ENCODE measurements at places on chromosomes 13 and 19. TPM values are rescaled to one million over a fixed set of nuclear protein-coding genes. Genes with fewer than 3 reads are reported as not detected.

DNA sequence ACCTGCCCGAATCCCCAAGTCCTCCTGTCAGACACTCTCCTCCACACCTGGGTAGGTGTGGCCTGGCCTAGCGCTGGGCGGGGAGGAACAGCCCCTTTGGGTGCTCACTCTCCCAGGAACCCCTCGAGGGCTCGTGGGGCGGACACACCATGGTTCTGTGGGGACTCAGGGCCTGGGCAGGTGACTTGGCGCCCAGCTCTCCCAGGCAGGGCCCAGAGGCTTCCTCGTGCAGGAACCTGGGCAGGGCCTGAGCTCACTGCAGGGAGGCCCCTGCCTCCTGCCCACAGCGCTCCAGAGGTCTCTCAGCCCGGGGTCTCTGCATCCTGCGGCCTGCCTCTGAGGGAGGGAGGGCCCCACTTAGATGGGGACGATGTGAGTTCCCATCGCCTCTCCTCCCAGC is 11.9 kb downstream of the LSM4 start:
- DNase-seq: no peak

DNA sequence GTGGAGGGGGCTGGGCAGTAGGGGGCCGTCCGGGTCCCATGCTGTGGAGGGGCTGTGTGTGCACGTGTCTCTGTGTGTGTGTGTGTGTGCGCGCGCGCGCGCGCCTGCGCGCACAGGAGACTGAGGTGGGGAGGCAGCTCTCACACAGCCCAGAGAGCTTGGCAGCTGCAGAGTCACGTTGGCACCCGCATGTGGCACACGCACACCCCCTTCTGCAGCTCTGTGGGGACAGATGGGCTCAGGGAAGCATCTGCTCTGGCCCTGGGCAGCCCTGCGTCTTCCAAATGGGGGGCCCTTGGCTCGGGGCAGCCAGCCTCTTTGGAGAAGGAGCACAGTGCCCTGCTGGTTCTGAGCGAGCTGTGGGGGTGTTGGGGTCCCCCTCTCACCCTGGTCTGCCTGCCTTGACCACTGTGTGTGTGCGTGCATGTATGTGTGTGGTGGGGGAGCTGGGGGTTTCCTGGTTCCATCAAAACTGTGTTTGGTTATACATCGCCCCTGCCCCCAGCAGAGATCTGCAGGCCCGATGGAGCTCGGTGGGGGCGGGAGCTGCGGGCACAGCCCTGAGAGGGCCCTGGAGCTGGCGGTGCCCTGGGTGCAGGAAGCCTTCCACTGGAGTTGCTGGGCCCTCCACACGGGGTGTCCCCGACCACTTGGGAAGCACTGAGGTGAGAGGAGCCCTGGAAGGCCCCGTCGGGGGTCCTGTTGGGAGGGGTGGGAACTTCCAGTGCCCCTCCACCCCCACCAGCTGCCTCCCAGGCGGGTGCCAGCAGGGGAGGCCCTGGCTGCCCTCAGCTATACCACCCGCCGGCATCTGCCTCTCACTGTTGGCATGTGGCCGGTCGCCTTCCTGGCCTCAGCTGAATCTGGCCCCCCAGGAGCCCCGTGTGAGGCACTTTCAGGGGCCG is 67.1 kb downstream of the KDM4B start:
- no peak for DNase-seq

- DNase-seq: no peak
Observed at GRCh38 chr13:66375756-66376155, 854.4 kb downstream of the PCDH9 start.

DNA sequence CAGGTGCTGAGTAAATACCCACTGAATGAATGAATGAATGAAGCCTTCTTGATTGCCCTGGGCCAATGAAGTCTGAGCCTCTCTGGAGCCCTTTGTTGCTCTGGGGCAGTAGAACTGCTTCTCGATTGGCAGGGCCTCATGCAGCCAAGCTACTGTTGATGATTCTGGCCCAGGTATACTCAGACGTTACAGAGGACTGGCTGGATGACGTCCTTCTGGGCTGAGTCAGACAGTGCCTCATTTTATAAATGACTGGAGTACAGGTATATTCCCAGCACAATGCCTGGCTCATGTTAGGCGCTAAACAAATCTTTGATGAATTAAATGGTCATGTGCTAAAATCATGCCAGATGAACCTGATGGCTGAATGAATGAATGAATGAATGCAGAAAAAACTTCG is 243.8 kb upstream of the MAB21L1 start:
- no peak for DNase-seq

- no peak for DNase-seq
Observed at GRCh38 chr13:40983725-40984667, 35.1 kb downstream of the ELF1 start.

DNA sequence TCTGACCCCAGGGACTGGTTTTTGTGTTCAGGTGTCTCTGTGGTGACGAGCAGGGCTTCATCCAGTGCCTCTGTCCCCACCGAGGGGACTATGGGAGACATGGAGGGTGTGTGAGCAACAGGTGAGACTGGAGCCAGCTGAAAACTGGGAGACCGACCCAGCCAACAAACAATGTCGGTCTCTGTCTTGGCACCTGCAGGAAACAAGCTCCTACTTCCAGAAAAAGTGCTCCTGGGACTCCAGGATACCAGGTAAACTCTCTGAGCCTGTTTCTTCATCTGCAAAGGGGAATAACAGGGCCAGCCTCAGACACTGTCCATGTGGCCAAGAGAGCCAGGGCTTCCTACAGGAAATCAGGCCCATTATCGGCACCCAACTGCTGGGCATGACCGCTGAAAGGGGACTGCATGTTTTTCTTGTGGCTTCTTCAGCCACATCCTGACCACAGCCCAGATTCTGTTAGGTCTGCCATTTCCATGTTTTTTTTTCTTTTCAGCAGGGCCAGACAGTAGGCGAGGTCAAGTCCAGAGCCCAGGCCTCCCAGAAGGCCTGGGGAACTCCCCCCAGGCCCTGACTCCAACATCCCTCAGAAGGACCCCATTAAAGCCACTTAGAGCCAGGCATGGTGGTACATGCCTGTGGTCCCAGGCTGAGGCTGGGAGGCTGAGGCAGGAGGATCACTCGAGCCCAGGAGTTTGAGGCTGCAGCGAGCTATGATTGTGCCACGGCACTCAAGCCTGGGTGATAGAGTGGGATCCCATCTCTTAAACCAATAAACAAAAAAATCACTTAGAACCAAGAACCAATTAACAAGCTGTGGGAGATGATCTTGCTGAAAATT is 836 bp upstream of the BST2 start:
- no peak for DNase-seq

DNA sequence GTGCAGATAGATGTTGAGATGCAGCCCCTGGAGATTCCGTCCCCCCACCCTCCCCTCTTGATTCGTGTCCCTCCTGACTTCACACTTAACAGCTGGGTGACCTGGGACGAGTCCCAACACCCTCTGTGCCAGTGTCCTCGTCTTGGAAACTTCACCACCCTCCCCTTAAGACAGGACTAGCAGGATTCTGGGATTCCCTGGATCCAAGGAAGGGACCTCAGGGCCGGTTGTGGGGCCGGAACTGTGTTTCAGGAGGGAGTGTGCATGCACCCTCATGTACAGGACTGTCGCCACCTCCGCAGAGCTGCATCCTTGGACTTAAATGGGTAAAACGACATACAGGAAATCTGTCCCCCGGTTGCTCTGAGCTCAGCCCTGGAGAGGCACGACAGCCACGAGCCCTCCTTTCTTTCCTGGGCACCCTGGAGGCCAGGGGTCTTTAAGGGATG is 990 bp downstream of the MYO9B start:
- no peak for DNase-seq

GRCh38 chr19:14616407-14616806 is 33.5 kb downstream of the CLEC17A start:
- no peak for DNase-seq

GRCh38 chr19:35320065-35320713 is 8.8 kb upstream of the CD22 start:
- no peak for DNase-seq

- peak; percentile 33 for DNase-seq
Observed at GRCh38 chr19:48900477-48901406, 630 bp downstream of the NUCB1 start.

DNA sequence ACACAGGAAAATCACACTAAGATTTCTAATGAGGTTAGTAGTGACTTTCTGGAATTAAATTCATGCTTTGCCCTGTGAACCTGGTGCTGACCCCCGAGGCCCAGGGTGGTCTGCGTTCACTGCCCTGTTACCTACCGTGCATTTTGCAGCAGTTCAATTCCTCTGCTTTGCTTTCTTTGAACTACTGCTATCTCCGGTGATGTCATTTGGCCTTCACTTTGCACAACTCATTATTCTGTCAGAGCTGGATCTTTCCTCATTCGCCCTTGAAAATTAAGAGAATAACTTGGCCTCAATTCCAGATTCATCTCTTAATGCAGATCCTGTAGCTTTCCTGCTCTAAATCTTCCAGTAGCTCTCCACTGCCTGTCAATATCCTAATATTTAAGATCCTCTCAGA is 8.8 kb upstream of the LRRC63 start:
- no peak for DNase-seq

- no peak for DNase-seq
Observed at GRCh38 chr19:54207983-54208783, 7.5 kb downstream of the RPS9 start.

DNA sequence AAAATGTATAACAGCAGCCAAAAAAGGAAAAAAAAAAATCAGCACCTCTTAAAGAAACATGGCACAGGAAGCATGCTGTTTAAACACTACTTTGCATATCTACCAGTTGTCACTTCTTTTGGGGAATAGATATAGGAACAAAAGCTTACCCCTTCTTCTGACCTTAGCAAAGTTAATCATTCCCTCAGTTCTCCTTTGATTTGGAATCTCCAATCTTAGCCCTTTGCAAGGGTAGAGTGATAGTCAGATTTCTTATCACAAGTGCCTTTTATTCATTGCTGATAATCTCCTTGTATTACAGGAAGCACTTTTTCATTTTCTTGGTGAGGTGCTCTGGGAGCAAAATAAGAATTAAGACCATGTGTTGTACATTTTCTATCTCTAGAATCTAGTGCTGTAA is 1327.6 kb downstream of the OLFM4 start:
- no peak for DNase-seq

- DNase-seq: no peak
Observed at GRCh38 chr19:34082289-34083077, 89.8 kb upstream of the LSM14A start.

- no peak for DNase-seq
Observed at GRCh38 chr19:16349551-16350152, 25.0 kb downstream of the KLF2 start.

DNA sequence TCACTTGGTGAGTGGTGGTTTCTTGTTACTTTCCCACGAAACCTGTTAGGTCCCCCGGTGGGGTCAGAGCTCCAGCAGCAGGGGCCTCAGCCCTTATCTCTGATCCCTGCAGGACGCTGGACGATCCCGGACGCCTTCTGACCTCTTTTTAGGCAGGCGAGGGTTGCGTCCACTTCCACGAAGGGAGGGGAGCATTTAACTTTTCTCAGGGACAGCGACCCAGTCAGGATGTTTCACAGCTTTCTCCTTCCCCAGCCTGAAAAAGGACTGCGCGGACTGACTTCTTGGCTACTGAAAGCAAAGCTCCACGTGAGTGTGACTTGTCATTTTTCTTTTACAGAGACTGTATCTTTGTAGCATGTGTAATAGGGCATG is 692 bp downstream of the ZNF234 start:
- DNase-seq: no peak

DNA sequence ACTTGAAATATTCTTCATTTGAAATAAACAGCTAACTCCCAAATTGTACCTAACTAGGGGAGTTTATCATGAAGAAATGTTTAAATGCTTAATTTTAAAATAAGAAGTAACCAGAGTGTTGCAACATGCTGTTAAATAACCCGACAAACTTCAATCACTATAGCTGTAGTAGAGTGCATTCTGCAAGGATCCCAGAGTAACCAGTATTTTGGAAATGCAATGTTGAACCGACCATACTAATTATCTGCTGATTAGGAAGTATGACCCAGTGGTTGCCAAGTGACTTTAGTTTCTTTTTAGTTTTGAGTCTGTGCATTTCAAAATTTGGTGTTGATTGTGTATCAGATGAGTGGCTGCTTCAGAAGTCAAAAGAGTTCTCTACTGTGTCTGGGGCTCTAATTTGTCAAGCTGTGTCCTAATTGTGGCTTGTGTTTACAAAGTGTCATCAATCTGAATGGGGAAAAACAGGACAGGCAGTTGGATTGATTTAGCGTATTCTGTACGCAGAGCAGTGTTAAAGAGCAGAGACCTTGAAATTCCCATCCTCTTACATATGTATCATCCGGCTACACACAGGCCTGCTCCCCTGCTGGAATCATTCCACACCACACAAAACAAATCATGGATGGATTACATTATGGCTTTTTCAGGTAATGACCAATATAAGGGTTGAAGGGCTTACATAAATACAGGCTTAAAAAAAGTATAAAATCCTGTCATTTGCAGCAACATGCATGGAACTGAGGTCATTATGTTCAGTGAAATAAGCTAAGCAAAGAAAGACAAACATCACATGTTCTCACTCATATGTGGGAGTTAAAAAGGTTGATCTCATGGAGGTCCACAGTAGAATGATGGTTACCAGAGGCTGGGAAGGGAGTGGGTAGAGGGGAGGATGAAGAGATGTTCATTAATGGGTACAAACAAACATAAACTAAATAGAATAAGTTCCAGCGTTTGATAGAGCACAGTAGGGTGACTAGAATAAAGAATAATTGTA is 351.5 kb downstream of the KLF12 start:
- no peak for DNase-seq

DNA sequence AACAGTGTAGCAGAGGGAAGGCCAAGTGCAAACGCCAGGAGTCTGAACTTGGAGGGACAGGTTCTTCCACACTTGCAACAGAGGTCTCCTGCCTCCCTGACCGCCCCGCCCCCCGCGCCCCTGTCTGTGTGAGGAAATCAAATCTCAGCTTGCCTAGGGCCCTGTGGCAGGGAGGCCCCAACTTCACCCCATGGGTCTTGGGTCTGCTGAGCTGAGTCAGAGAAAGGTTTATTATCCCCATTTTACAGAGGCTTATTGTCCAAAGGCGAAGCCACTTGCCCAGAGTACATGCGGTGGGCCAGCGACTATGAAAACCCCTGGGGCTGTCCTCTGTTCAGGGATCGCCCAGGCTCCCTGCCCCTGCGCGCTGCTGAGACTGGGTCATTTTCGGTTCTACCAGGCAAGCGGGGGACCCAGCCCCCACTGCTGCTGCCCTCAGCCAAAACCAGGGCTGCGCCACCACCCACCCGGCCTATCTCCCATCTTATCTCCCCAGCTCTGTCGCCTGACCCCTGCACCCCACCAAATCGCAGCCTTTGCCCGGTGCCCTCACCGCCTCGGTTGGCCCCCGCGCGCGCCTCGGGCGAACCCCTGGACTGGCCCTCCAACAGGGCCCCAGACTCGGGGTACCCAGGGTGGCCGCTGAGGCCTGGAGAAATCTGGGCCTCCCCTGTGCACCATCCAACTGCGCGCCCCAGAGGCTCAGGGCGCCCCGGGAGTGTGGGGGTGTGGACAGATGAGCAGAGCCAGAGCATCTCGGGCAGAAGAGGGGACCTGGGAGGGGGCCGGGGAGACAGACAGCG is 850 bp upstream of the CERS4 start:
- DNase-seq: no peak

The ZNF132 gene
- 4.9 TPM for total RNA-seq

The MUC16 gene
- total RNA-seq: under 0.01 TPM

The TPTE2 gene
- total RNA-seq: not detected

The ICAM4 gene
- 0.15 TPM for total RNA-seq

The MCF2L gene
- 9.1 TPM for total RNA-seq

The BLOC1S3 gene
- 12.4 TPM for total RNA-seq

The APLP1 gene
- 0.86 TPM for total RNA-seq

The KLHL1 gene
- total RNA-seq: not detected

Data from CD8-positive, alpha-beta memory T cell (primary cell).